Suppressor macrophage treated with lipopolysaccharide for 4 hours (primary cell): ENCODE measurements at places on chromosomes 2 and 18.

- no peak for DNase-seq
Observed at GRCh38 chr2:16204251-16204650, 263.9 kb downstream of the MYCN start.

- peak; percentile 37 for DNase-seq
Observed at GRCh38 chr2:8882094-8882493, 44.7 kb upstream of the KIDINS220 start.

DNA sequence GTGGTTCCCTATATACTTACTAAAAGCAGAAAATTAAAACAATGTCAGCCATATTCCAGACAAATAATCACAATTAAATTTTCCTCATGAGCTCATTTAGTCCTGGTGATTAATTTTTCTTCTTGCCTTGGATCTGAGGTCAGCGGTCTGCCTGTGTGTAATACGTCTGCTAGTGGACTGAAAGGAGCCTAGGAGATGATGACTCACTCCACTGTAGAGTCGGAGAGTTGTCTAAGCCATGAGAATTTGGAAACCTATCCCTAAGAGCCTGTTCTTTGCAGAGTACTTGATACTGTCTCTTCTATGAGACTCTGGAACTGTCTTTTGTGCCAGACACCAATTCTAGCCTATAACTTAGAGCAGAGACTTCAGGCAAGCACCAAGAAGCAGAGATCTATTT, 94.2 kb upstream of the RAB27B start:
- no peak for DNase-seq

- DNase-seq = no peak
Observed at GRCh38 chr18:2402084-2402483, 169.2 kb downstream of the METTL4 start.

DNA sequence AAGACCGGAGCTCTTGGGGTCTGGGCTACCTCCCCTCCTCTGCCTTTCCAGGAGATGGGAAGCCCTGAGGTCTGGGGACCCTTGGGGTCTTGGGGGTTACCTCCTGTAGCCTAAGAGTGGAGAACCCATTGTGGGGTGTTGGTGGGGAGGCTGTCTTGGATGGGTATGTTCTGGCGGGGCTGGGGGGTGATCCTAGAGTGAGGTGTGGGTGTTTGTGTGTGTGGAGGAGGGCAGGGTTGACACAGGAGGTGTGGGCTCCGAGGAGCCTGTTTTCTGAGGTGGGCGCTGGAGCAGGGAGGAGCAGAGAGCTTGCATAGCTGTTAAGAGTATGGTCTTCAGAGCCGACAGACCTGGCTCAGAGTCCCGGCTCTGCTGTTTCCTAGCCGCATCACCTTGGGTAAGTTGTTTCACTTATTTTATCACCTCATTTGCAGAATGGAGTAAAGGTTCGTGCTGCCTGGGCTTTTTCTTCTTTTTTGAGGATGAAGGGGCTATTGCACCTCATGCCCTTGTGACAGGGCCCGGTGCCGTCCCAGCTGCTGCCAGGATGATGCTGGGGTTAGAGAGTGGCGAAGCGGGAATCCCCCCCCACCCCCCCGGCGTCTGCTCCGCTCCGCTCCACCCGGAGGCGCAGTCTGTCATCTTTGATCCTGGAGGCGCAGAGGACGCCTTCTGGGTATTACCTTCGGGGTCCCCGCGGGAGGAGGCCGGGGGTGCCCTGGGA, 17.2 kb downstream of the TET3 start:
- no peak for DNase-seq

DNA sequence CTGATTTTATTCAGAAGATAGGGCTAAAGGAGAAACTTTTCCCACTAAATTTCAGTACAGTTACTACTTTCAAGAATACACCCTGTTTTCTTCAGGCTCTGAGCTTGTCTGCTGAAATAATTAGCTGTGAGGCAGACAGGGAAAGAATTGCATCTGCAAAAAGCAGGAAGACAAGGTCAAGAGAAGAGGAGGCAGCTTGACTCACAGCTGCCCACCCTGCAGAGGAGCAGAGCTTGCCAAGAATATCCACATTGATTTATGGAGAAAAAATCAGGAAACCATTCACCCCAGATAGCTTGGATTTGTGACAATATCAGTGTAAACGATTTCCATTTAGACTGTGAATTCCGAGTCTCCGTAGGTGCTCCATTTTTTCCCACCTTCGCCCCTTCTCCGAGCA, 49.0 kb downstream of the ACTR2 start:
- no peak for DNase-seq

DNA sequence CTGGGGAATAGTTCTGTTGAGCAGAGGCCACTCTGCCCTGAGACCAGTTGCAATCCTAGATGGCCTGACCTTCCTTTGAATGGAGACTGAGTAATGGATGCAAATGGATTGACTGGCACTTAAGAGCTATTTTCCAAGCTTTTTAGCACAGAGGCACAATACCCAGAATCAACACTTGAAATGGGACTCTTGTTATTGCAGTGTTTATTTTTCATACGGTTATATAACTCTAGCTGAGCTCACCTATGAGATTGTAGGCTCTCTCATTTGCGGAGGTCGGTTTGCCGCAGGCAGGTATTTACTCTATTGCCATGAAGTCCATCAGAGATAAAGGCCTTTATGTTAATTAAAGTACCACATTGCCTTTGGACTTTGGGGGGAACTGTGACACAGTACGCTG, 422.3 kb upstream of the CELF4 start:
- no peak for DNase-seq

DNA sequence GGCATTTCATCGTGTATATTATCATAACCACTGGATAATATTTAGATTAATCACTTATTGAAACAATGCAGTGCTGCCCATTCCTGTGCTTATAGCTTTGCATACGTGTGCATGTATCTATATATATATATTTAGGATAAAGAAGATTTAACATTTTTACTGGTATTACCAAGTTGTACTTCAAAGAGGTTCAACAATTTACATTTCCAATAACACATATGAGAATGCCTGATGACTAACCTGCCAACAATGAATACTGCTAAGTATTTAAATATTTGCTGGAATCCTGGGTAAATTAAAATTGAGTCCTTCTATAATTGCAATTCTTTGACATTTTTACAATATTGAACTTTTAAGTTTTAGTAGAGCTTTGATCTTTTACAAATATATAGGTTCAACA, 111.4 kb downstream of the SLC39A10 start:
- no peak for DNase-seq

GRCh38 chr2:115460008-115460407, 1017.6 kb downstream of the DPP10 start:
- DNase-seq = no peak

- no peak for DNase-seq
Observed at GRCh38 chr2:103664690-103665089, 902.9 kb downstream of the TMEM182 start.

GRCh38 chr18:13427354-13427753, 208.8 kb downstream of the LDLRAD4 start:
- DNase-seq = no peak

- no peak for DNase-seq
Observed at GRCh38 chr2:52536929-52537460, 1230.6 kb upstream of the CHAC2 start.

DNA sequence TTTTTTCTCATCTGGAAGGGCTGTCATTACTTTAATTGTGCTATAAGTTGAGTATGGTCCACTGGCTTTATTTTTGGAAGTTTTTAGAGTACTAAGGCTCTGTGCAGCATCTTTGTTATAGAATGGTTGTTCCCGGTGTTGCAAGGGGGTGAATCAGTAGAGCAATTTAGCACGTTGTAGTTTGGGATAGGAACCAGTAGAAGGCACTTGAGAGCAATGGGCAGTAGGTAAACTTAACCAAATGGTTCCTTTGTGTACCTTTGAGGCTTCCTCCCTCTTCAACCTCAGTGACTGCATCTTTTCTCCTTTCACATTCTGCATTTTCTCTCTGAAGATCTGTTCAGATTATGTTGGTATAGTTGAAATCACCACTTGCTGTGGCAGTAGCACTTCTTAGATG, 238.2 kb upstream of the SYT4 start:
- DNase-seq = no peak

DNA sequence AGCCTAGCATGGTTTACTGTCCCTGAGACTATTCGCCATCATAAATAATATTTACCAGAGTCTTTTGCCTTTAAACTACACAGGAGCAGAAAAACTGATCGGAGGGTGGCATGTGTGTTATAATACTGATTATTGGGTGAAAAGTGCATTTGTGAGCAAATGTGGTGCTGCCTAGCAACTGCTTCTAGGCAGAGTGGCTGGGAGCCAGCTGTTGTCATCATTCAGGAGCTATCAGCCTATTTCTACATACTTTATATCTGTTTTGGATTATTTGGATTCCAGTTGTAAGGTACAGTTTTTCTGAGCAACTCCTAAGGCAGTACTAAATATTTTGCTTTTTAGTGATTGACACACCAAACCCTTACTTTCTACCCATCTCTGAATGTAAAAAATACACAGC, 75.0 kb upstream of the MSTN start:
- no peak for DNase-seq

DNA sequence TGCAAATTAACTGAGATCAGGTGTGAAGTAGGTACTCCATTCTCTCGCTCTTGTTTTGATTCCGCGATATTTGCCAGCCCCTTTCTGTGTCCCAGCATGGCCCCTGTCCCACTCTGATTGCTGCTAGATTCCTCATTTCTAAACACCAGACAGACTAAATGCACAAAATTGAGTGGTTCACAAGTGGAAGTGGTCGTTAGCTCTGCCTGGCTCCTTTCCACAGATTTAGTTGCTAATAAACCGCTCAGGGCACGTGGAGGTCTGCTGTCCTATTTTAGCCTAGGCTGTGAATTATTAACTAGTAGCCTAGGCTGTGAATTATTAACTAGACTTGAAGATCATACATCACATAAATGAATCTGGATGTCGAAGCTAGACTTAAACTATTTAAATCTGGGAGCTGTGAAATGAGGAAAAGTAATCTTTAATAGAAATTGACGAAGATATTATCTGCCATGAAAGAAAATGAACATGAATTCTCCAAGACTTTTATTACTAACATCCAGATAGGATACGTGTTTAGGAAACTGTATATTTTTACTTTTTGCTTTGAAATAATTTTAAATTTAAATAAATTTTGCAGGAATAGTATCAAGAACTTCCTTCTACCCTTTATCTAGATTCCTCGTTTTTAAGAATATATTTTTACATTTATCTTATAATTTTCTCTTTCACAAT, 3.7 kb downstream of the IL1RL2 start:
- DNase-seq = no peak
